ENCODE measurements at places on chromosomes 5 and 9.
A peak's percentile ranks its signal among the peaks of the same experiment; 100 is the strongest.

GRCh38 chr5:167332309-167332708 lies 959.1 kb upstream of the WWC1 start:
- no peak for DNase-seq

- no peak for DNase-seq
Measured at GRCh38 chr9:125524583-125525355, 182.2 kb downstream of the MAPKAP1 start.

DNA sequence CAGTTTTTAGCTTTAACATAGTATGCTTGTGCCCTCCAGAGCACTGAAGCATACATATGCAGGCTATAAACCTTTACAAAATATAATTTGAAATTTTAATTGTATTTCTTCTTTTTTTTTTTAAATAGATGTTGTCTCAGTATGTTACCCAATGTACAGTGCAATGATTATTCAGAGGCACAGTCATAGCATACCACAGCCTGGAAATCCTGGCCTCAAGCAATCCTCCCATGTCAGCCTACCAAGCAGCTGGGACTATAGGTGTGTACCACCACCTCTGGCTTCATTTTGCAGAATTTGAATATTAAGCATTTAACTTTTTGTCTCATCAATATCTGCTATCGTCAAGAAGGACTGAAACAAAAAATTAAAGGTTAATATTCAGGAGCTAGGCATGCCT lies 16.9 kb upstream of the ZNF782 start:
- DNase-seq = no peak

DNA sequence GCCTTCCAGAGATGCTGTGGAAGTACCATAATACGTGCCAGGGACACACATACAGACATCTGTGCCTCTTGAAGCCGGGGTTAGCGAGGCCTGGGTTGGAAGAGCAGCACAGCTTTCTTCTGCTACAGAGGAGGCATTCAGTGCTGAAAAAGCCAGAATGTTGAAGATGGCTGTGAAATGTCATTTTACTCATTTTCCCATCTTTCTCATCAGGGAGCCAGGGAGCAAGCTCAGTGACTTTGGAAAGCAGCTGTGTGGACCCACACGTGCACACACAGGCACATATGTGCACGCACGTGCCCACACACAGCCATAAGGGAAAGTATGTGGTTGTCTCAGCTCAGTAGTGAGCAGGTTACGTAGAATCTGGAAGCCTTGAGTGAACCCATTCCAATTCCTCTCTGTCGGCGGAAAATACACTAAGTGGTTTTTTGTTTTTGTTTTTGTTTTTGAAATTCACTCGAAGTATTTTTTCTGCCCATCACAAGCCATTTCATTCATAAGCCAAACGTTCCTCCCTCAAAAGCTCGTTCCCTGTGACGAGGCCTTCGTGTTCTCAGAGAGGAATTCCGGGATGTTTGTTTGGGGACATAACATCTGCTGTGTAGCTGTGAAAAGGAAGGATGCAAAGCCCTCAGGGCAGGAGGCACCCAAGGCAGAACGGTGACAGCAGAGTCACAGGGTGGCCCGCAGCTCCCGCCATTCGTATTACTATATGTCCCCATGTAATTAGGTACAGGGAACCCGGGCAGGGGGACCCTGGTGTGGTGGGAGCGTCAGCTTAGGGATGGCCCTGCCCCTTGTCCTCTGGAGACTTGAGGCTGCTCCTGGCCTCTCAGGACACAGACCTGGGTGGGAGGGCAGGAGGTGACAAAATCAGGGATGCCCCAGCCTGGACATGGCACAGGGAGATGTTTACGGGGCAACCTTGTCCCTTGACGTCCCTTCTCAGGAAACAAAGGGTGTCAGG lies 29.0 kb upstream of the ANKRD33B start:
- DNase-seq = no peak

DNA sequence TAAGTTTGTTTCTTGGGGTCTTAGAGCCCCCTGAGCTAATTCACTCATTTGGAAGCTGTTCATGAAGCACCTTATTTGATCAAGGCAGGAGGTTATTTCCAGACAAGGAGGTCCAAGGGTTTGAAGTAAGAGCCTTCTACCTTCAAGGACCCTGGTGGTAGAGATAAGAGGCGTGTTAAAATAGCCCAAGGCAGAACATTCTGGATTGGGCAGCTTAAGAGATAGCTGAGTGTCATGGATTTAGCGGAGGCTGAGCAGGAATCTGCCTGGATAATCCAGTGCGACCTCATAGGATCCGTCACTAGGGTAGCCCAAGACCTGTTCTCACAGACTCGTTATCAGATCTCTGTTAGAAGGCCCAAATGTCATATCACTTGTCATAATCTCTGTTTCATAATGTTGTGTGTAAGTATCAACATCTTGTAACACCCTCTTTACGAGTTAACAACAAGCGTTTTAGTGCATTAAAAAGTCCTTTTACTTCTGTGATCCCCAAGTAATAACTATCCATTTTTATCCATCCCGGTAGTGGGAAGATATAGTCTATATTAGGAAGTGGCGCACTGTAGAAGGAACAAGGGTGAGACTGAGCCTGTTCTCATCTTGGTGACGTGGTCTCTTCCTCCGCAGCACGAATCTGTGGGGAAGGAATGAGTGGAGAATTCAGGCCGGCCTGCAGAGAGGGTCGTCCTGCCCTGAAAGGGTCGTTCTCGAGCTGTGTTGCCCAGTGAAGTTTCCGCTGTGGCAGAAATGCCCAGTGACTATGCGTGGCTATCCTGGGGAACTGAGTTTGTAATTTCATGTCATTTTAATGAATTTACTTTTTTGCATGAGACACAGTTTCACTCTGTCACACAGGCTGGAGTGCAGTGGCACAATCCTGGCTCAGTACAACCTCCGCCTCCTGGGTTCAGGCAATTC lies 28.8 kb downstream of the SLC25A25 start:
- DNase-seq = no peak

- no peak for DNase-seq
Measured at GRCh38 chr5:98635656-98636055, 137.8 kb upstream of the RGMB start.

GRCh38 chr5:38556599-38557307 lies at the start of gene LIFR:
TSS of gene LIFR (minus strand) at chr5:38556646. CDS start at chr5:38530647, 25,999 bp downstream.
- DNase-seq = peak; percentile 41

DNA sequence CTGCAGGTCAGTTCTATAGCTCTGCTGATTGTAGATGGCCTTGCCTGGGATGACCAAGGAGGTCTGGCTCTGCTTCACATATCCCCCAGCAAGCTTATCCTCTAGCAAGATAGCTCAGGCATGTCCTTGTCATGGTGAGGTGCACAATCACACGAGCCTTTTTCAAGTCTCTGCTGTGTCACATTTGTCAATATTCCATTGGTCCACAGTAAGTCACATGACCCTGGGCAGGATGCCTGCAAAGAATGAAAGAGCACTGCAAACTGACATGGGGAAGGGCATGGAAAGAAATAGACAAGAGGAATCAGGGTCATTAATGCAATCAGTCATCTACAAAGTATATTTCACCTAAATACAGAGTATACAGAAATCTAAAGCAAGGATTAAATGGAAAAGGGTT lies 142.0 kb downstream of the RORB start:
- DNase-seq = no peak

DNA sequence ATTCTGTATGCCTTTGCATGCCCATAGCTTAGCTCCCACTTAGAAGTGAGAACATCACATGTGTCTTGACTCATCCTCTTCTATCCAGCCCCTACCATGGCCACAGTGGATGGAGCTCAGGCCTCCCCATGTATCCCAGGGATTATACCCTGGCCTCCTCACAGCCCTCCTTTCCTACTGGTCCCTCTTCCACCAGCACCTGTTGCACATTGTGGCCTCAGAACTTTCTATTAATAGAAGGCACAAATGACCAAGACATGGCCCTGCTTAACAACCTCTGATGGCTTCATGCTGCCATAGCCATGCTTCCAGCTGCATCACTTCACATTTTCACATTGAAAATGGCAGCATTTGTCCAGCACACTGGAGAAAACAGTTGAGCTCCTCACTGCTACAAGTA lies 315.4 kb downstream of the CDK5RAP2 start:
- no peak for DNase-seq

GRCh38 chr5:112625689-112626438 lies 111.8 kb upstream of the APC start:
- DNase-seq = no peak

GRCh38 chr5:129199308-129199707 lies 104.8 kb downstream of the ISOC1 start:
- no peak for DNase-seq

DNA sequence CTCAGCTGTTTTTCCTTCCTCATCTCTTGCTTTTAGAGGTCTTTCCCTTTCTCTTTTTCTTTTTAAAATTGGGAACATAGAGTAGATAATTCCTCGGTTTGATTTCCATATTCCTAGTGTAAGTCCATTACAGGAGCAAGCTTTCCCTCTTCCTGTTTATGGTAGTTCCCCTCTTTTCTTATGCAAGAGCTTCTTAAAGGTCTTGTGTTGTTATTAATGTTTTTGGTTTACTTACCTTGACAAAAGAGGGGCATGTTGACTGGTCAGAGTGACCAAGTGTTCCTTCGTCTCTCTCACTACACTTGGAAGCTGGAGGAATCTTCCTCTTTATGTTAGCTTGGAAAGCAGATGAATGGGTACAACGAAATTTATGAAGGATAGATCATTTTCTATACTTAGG lies 8.3 kb downstream of the ATG10 start:
- DNase-seq = no peak

DNA sequence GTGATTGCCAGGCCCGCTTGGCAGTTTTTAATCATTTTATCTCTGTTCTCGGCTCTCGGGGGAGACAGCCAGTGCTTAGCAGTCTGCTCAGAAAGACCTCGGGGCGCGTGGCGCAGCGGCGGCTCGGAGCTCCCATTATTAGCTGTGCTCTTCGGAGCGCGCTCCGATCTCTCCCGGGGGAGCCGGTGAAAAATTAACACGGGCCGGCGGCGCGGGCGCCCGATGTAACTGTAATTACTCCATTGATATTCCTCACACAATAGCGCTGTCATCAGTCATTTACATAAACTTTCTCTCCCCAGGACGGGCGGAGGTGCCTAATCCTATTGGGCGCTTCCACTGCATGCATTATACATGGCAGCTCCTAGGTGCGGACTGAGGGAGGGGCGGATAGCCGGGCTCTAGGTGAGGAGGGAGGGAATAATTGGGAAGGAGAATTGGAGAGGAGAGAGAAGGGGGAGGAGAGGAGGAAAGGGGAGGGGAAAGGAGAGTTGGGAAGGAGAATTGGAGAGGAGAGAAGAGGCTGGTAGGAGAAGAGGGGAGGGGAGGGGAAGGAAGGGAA lies 24.9 kb downstream of the LMX1B start:
- no peak for DNase-seq

GRCh38 chr9:129511285-129511900 lies 109.5 kb downstream of the C9orf50 start:
- no peak for DNase-seq

DNA sequence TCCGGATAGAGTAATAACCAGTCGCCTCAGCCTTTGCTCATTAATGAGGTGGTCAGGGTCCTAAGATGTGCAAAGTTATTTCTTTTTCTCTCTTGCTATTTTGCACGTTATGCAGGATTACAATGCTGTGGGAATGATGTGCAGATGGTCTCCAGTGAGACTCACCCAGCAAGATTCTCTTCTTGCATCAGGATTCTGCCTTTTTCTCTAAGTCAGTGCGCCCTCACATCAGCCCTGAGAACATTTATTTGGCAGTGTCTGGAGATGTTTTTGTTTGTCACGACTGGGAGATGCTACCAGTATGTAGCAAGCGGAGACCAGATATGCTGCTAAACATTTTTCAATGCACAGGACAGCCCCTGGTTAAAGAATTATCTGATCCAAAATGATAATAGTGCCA lies 280.3 kb upstream of the WWC1 start:
- no peak for DNase-seq

DNA sequence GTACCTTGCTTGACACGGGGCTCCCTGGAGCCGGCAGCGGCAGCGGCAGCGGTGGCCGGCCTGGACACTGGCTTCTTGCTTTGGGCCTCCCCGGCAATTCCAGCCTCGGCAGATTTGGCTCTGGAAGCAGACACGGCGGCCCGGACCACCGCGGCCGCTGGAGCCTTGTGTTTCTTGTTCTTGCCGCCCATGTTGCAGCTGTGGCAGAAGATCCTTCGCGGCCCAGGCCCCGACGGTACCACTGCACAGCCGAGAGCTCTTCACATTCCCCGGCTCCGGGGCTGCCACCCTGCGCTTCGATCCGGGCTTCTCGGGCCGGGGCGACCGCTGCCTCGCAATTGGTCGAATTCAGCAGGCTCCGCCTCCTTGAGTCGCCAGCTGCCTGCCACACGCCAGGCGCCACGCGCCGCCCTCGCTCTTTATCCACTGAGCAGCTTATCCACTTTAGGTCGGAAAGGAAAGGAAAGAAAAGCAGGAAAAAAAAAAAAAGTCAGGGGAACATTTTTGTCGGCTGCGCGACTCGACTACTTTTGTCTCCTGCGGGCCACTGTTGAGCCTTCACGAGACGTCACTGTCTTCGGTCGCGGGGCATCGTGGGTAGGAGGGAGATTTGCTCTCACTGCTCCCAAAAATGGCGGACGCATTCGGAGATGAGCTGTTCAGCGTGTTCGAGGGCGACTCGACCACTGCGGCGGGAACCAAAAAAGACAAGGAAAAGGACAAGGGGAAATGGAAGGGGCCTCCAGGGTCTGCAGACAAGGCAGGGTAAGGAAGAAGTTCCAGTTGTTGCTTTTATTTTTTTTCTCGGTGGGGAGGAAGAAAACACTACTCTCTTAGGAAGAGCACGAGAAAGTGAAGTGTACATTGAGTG lies at the start of the genes DHX29 and MTREX:
TSS of gene DHX29 (minus strand) at position 312 of the 871 bp plus-strand sequence. CDS start at position 191, 121 bp downstream.
TSS of gene MTREX (plus strand) at position 607 of the 871 bp plus-strand sequence. CDS start at position 632, 25 bp downstream.
- DNase-seq = peak; percentile 72

DNA sequence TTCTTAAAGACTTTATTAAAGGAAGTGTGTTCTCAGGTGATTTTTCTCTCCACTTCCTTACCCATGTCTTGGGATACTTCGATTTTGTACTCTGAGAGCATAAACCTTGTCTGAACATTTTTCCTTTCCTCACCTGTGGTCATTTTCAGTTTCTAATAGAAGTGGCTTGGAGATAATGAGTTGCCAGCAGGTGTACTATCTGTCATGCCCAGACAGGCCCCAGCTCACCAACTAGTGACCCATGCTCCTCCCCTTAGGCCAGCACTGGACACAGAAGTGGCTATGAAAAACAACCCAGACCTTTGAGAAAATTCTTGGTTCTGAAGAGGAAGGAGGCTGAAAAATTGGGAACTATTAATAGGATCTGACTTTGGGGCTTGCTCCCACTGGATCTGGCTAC lies 49.2 kb upstream of the SMIM32 start:
- DNase-seq = no peak

- DNase-seq = no peak
Measured at GRCh38 chr9:98709968-98710965, 1.5 kb upstream of the GABBR2 start.

- no peak for DNase-seq
Measured at GRCh38 chr5:43315263-43315662, 2.1 kb upstream of the HMGCS1 start.

- DNase-seq = no peak
Measured at GRCh38 chr5:35799753-35800152, 56.9 kb upstream of the IL7R start.
